ENCODE measurements at places on chromosomes 13 and 19. TPM values are rescaled to one million over a fixed set of nuclear protein-coding genes. Genes with fewer than 3 reads are reported as not detected.

GRCh38 chr13:43132911-43133310 is 109.5 kb downstream of the DNAJC15 start:
- no peak for DNase-seq

GTF2F1 gene
- 92.3 TPM for polyA plus RNA-seq

GRCh38 chr13:26976313-26976712 is 195.3 kb downstream of the USP12 start:
- no peak for DNase-seq

OR7D2 gene
- polyA plus RNA-seq: 0.10 TPM

- DNase-seq: no peak
These were observed 271.3 kb downstream of the PCDH20 start for GRCh38 chr13:61144301-61144700.

- no peak for DNase-seq
These were observed 77.9 kb downstream of the SOX1 start for GRCh38 chr13:112144616-112145550.

CACNG6 gene
- 0.71 TPM for polyA plus RNA-seq

THSD8 gene
- 7.5 TPM for polyA plus RNA-seq

GRCh38 chr19:14006766-14007562 is 844 bp upstream of the RFX1 start:
- DNase-seq: no peak
